ENCODE measurements at places on chromosomes 5 and 9.
A peak's percentile ranks its signal among the peaks of the same experiment; 100 is the strongest.

GRCh38 chr9:71071633-71072032 lies 49.8 kb downstream of the TRPM3 start:
- DNase-seq, result no peak

- DNase-seq, result no peak
Observed at GRCh38 chr5:76838481-76839261, 11.1 kb upstream of the S100Z start.

DNA sequence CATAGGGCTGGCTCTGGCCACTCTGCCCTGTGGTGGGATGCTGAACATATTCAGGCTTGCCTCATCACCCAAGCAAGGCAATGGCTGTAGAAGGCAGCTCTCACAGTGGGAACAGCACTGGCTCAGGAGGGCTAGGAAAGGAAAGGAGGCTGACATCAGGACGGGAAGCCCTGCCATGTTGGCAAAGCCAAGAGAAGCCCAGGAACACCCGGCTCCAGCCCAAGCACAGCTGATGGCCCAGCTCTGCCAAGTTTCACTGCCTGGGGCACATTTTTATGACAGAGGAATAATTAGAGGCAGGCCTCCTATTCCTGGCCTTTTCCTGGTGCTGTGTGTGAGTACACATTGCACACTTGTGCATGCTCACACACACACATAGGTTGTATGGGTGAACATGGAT lies 163.6 kb upstream of the SMIM23 start:
- DNase-seq, result no peak

DNA sequence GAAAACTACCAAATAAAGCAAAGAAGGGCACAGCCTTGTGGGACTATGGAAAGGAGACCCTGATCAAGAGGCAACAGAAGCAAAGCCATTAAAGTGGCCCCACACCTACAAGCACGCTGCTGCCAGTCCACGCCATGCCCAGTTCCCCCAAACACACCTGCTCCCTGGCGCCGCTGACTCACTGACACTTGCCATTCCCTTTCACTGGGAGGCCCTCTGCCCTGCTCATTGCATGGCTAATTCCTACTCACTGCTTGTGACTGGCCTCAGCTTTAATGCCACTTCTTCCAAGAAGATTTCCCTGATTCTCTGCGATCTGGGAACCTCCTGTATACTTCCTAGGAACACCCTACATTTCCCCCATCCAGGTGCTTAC lies 71.2 kb upstream of the TAF1L start:
- DNase-seq, result no peak

DNA sequence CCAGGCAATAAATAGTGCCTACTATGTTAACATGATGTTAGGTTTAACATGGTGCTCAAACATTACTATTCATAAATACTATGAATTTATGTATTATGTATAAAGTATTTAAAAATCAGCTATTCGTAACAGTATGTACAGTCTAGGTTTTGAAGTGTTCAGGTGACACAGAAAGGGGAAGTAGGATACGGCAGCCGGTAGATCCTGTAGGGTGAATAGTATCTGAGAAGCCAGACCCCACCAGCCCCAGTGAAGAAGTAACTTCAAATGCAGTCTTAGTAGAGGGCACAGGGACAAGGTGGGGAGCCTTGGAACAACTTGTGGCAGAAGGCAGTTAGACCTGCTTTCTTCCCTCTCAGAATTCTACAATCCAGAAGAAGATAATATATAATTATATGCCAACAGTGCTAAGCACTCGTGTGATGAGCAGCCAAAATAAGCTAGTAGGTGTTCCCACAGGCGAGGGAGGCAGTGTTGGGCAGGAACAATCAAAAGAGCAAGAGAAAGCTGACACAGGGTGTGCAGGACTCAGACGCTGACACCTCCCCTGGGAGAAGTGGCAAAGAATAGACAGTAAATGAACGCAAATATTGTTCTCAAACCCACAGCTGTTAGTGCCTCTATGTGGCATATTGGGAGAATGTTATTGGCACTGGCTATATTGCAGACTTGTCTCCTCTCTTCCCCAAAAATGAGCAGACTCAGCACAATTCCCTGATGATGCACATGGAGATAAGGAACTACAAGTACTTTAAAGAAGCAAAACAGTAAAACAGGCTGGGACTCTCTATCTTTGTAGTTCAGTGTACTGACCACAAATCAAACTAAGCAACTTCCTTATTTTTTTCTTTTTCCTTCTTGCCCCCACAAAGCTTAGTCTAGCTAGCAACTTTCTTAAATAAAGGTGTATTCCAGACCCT lies 4.6 kb downstream of the ZNF367 start:
- no peak for DNase-seq

- DNase-seq, result no peak
Observed at GRCh38 chr5:32309761-32310160, 3.0 kb downstream of the MTMR12 start.

DNA sequence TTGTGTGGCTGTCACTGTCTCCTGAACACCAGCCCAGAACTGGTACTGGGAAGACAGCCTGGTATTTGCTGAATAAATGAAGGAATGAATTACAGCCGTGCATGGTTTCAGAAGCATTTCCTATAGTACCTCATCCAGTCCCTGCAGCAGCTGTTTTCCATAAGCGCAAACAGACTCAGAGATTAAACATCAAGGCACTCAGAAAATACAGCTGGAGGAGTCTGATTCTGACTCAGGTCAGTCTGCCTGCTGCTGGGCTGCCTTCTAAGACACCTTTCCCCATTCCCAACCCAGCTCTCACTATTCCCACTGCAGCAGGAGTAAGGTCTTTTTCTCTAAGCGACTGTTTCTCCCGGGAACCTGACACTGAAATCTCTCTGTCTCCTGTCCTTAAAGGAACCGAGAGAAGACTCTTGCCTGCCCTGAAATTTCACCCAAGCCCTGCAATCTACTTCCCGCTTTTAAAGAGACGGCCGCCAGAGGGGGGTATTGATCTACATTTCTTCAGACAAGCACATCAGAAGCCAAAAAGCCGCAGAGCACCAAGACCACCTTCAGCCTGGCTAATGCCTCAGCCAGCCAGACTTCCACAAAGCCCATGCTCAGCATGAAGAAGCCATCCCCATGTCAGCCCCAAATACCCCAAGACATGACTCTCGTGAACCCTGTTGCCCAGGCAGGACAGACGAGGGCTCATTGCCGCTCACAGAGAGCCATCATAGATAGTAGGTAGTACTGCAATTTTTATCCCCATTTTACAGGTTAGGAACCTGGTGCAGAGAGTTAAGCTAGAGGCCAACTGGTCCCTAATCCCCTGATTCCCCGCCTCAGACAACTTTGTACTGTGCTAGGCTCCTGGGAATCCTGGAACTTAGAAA lies 5.4 kb upstream of the FOXI1 start:
- DNase-seq, result peak; percentile 53

DNA sequence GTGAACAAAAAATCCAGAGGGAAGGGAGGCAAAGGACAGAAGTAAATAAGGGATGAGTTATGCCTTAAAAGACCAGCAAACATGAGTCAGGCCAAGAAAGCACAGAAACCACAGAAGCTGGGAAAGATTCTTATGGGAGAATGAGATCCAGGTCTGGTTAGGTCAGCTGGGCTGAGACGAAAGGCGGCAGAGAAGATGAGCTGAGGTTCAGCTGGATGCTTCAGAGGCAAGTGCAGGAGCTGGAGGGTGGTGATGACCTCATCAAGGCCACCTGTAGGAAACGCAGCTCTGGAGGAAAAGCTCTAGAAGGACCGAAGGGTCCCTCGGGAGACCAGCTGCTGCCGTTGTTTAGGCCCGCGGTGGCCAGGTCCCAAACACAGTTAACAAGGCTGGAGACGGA lies 152.0 kb downstream of the MYO10 start:
- DNase-seq, result no peak

DNA sequence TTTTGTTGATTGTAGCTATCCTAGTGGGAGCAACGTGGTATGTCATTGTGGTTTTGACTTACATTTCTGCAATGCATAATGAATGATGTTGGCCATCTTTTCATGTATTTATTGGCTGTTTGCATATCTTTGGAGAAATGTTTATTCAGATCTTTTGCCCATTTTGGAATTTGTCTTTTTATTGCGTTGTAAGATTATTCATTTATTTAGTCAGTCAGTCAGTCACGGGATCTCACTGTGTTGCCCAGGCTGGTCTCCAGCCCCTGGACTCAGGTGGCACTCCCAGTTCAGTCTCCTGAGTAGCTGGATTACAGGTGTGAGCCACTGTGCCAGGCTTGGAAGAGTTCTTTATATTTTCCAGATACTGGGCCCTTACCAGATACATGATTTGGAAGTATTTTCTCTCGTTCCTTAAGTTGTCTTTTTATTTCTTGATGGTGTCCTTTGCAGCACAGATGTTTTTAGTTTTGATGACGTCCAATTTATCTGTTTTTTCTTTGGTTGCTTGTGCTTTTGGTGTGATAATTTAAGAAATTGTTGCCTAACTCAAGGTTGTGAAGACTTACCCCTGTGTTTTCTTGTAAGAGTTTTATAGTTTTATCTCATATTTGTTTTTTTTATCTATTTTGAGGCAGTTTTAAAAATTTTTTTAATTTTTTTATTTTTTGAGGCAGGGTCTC lies 67.1 kb downstream of the EHMT1 start:
- no peak for DNase-seq

DNA sequence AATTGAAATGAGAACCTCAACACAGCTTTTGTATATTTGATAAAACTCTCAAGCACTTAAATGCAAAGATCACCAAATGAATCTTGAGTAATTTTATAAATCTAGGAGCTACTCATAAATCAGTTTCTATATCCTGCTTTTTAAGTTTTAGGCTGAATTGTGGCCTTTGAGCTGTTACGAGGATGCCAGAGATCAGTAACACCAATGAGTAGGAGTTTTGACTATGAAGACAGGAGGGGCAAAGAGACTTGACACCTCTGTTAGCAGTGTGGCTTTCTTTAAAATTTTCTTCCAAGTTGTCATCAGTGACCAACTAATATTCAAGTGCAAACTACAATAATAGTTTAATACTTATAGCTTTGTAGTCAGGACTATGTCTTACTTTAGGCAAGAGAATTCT lies 12.6 kb downstream of the PPIP5K2 start:
- DNase-seq, result no peak

DNA sequence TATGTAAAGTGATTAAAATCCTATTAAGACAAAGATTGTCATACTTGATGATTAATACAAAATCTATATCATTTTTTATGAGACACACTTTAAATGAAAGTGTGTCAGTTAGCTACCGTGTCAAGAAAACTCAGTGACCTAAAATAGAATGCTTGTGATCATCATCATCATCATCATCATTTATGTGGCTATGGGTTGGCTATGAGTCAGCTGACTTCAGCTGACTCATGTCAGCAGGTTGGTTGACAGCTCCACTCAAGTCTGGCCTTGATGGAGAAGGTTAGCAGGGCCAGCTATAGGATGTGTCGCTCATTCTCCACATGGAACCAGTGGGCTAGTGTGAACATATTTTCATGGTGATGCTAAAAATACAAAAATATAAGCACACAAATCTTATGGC lies 43.8 kb upstream of the ZNF300 start:
- no peak for DNase-seq

DNA sequence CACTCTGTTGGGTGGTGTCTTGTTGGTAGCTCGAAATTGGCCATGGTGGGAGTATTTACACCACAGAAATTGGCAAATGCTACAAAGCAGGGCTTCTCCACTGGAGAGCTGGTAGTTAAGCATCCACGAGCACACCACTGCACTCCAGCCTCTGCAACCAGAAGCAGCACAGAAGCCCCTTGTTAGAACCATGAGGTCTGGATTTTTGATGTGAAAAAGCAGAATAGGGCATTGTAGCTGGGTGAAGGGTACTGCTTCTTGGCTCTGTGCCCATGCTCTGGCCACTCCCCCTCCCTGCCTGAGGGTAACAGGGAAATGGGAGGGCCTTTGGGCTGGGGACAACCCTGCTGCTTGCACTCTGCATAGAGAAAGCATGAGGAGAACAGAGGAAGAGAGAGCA lies 81.2 kb upstream of the UBTD2 start:
- no peak for DNase-seq

GRCh38 chr5:149544028-149544420 lies 7.2 kb downstream of the CSNK1A1 start:
- no peak for DNase-seq

- DNase-seq, result no peak
Observed at GRCh38 chr5:107257885-107258520, 412.7 kb downstream of the EFNA5 start.

GRCh38 chr9:120655005-120655622 lies 59.2 kb downstream of the MEGF9 start:
- DNase-seq, result no peak

GRCh38 chr9:127162046-127162863 lies 39.8 kb upstream of the ANGPTL2 start:
- DNase-seq, result no peak

DNA sequence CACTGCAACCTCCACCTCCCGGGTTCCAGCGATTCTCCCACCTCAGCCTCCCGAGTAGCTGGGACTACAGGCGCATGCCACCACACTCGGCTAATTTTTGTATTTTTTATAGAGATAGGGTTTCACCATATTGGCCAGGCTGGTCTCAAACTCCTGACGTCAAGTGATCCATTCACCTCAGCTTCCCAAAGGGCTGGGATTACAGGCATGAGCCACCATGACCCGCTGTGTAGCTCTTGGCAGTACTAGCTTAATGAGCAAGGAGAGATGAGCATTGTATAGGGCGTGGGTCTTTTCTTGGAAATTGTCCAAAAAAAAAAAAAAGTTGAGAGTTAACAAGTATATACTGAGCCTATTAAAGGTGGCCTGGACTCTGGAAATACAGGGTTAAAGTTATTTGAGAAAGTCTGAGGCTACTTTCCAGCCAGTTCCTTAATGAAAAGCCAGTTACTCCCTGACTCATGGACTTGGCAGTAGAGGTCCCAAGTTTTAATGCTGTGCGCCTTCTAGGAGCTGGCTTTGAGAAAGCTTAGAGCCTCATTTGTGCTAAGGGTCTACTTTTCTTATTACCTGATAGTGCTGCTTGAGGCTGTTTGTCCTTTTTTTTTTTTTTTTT lies 4.2 kb upstream of the FGF18 start:
- no peak for DNase-seq

GRCh38 chr9:76643399-76644117 lies 120.7 kb upstream of the PCA3 start:
- no peak for DNase-seq

DNA sequence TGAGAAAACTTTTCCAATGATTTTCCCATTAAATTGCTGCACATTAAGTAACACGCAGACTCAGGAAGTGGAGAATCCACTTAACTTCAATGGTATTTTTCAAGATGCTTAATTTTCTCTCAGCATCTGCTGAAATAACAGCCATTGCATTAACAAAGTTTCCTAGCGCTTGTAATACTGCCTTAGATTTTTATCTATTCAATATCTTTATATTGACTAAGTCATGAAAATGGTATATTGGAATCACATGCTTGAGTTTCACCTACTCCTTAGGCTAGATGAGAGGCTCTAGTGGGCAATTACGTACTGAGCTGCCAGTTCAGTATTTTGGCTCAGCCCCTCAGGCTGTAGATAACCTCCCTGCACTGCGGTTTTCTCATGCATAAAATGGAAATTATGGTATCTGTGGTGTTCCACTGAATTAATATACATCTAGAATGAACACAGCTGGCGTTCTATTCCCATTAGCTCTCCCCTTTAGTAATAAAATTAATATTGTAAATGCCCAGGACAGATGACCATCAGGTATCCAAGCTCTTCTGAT lies 112.9 kb downstream of the MTX3 start:
- no peak for DNase-seq

GRCh38 chr5:15943487-15943886 lies 236.1 kb downstream of the MARCHF11 start:
- no peak for DNase-seq
